ENCODE measurements at places on chromosomes 12 and 14. TPM values are rescaled to one million over a fixed set of nuclear protein-coding genes. Genes with fewer than 3 reads are reported as not detected.

Gene LMNTD1
- not detected for total RNA-seq

DNA sequence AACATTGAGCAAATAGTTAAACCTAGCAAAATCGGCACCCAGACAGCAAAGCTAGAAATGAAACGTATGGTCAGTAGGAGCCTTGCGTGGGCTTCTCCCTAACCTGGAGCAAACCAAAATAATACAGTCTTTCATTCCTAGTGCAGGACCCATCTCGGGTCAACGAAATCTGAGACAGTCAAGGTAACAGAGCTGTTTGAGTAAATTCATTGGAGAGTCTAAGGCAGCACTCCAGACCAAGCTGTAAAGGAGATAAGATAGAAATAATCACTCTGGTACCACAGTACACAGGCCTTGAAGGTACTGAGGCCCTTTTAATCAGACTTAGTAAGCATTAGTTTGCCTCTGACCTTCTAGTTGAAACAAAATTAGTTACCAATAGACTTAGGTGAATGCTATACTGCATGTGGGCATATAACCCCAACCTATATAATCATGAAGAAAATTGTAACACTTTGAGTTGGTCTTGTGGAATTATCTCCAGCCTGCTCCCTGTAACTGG, 54.4 kb upstream of the BICD1 start:
- peaks cover 9% of the 10 kb centered on the region for H3K4me1 ChIP-seq
- H3K4me3 ChIP-seq: no peak overlapping the region
- no peak overlapping the region for H3K27ac ChIP-seq
- H3K27me3 ChIP-seq: no peaks in the 10 kb centered on the region
- no peak for DNase-seq
- no peaks in the 10 kb centered on the region for H3K36me3 ChIP-seq

GRCh38 chr12:124493809-124494750, 73.3 kb downstream of the NCOR2 start:
- H3K4me1 ChIP-seq: peaks cover 100% of the 10 kb centered on the region
- H3K36me3 ChIP-seq: peaks cover 15% of the 10 kb centered on the region
- H3K4me3 ChIP-seq: no peak overlapping the region
- no peak for DNase-seq
- H3K27ac ChIP-seq: no peak overlapping the region
- H3K27me3 ChIP-seq: no peaks in the 10 kb centered on the region

DNA sequence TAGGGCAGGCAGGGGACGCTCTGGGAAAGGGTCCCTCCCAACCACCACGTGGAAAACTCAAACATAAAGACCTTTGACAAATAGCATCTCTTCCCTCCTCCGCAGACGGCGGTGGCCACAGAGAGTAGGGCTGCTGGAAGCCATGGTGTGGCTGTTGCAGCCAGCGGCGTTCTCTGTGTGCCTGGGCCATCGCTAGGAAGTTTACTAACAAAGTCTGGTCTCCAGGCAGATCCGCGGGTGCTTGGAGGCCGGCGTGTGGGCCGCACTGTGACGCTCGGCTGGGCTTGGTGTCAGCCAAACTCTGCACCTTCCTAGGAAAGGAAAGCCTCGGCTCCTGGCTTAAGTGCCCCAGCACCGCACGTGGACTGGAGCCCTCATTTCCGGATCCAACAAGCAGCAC, 65.6 kb downstream of the CCDC88C start:
- no peaks in the 10 kb centered on the region for H3K36me3 ChIP-seq
- peak overlapping the region; percentile 32 for H3K4me3 ChIP-seq
- peak; percentile 68 for DNase-seq
- H3K27me3 ChIP-seq: peaks cover 23% of the 10 kb centered on the region

DNA sequence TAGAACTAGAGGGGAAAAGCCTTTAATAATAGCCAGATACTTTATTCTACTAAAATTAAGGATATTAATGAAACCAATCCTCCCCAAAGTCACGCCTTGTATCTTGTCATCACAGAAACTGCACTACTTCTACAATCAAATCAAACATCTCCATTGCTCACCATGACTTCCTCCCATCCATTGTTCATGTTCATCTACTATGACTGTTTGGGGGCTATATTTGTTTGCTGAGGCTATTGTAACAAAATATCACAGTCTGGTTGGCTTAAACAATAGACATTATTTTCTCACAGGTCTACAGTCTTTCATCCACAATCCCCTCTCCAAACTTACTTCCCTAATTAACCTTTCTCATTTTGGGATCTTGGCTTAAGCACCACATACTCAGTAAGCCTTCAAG, 193.6 kb upstream of the FSCB start:
- no peaks in the 10 kb centered on the region for H3K4me1 ChIP-seq
- H3K36me3 ChIP-seq: no peaks in the 10 kb centered on the region
- no peaks in the 10 kb centered on the region for H3K27me3 ChIP-seq
- H3K4me3 ChIP-seq: no peak overlapping the region

DNA sequence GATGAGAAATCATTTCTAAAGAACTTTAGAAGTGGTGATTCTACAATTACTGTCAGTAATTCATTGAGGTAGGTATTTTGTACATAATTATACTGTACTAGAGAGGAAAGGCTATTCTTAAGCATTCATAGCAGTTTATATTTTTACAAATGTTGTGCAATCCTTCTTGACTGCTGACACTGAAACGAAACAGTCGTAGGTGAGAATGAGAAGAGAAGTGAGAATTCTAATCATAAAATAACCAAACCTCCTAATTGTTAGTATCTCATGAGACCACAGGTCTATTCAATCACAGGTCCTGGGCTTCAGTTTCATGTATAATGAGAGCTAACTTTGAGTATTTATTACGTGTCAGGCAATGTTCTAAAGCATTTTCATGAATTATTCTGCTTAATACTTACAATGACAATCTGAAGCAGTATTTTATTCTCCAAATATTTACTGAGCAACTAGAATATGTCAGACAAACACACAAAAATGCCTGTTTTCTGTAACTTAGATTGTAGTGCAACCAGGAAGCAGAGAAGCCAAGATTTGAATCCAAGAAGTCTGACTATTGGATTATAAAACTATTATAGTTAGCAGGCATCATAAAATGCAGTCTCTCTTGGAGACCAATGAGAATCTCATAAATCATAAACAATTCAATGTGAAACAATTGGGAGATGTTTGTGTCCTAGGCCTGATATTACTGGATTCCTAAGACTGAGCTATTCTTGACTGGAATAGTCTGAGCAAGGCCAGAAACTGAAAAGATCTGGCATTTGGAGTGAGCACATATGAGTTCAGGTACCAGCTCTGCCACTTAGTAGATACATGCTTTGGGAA, 24.3 kb downstream of the RERG start:
- no peaks in the 10 kb centered on the region for H3K36me3 ChIP-seq
- H3K27me3 ChIP-seq: no peaks in the 10 kb centered on the region
- H3K4me3 ChIP-seq: no peak overlapping the region

Data from left ventricle myocardium inferior (tissue), 1 donor.